ENCODE measurements at places on chromosomes 11 and 22.

DNA sequence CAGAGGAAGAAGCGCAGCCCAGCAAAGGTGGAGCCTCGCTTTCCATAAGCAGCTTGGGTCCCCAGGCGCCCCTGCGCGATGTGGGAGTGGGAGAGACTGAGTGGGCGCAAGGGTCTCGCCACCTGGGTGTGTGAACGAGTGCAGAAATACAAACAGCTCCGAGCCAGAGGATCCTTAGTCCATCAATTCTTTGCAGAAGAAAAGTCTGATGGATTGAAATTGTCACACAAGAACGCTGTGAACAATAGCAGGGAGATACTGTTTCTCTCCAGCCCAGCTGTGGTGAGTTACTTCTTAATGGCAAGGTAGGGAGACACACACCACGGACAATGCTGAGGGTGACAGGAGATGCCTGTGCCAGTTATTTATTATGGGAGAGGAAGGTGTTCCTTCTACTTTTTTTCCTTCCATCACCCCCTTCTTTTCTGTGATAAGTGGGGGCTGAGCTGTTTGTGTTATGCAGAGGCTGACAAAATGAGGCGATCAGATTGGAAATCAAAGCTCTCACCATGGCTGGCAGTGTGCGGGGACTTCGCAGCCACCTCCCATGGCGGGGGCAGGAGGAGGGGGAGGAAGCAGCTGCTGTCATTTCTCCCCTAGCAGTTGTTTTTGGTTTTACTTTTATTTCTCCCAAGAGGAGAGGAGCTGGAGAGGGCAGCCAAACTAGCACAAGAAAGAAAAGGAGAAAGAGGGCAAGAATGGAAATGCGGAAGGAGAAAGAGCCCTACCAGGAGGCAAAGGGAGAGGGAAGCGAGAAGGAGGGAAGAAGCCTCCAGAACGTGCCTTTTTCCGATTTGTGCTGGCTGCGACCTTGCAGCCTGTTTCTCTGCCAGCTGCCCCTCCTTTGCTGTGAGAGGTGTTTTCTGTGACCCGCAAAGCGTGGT lies 755.8 kb downstream of the NTM start:
- no peak for DNase-seq

- peak; percentile 71 for DNase-seq
Measured at GRCh38 chr11:117181586-117182550, 3.3 kb downstream of the SIDT2 start.

- no peak for DNase-seq
Measured at GRCh38 chr11:24634606-24635160, 137.8 kb downstream of the LUZP2 start.

DNA sequence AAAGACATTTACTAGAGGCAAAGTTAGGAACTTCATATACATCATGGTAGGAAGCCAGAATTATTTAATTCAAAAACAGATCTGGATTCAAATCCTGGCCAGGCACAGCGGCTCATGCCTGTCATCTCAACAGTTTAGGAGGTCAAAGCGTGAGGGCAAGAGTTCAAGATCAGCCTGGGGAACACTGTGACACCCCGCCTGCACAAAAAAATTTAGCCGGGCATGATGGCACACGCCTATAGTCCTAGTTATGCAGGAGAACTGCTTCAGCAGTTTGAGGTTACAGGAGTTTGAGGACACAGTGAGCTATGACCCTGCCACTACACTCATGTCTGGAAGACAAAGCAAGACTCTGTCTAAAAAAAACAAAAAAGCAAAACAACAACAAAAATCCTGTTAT lies 8.9 kb downstream of the MRTFA start:
- DNase-seq = no peak

- no peak for DNase-seq
Measured at GRCh38 chr11:134236834-134237556, 12.5 kb downstream of the VPS26B start.

DNA sequence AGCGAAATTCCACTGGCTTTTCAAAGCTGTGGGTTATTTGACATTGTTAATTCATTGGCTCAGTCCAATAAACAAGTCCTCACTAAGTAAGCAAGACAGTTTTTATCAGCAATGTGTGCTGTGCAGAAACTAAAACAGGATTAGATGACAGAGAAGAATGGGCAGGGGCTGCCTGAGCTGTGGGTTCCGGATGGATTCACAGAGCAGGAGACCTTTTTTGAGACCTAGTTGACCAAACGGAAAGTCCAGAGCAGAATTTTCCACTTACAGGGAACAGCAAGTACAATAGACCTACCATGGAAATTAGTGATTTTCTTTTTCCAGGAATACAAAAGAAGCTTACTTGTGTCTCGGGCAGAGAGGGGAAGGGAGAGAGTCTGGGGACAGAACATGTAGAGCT lies 5.2 kb upstream of the KDM4F start:
- DNase-seq = no peak

DNA sequence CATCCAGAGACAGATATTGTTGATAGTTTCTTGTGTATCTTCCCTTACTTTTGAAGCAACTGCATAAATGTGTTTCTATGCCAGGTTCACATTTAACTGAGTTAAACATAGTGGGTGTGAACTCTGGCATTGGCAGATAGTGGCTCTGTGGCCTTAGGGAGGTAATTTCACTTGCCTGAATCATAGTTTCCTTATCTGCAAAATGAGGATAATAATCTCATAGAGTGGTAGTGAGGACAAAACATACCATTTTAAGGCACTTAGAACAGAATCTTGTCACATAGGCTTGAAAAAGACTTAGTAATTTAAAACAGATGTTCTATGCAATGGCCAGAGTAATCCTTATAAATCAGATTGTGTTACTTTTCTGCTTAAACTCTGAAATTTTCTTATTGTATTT lies 56.4 kb upstream of the SYN3 start:
- no peak for DNase-seq

DNA sequence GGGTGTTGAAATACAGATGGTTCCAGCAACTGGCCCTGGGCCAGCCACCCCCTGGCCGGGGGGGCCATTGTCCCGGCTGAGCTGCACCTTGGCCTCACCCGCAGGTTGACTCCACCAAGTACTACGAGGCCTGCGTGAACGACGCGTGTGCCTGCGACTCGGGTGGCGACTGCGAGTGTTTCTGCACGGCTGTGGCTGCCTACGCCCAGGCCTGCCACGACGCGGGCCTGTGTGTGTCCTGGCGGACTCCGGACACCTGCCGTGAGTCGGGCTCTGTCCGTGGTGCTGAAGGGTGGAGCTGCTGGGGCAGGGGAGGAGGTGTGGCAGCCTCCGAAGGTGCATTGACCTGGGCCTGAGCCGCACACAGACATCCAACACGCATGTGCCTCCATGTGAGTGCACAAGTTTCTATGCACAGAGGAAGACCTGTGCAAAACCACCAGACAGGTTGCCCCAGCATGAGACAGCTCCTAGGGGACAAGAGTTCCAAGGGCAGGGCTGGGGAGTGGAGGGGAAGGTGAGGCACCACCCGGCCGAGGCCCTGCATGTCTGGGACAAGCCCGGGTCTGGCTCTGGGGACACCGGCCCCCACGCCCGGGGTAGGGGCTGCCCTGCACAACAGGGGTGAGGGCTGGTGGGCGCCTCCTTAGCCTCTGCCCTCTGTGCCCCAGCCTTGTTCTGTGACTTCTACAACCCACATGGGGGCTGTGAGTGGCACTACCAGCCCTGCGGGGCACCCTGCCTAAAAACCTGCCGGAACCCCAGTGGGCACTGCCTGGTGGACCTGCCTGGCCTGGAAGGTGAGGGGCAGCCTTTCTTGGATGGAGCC lies 16.1 kb downstream of the MUC5B start:
- no peak for DNase-seq

- no peak for DNase-seq
Measured at GRCh38 chr11:1195682-1196515, 27.0 kb upstream of the MUC5B start.

GRCh38 chr11:47177846-47178245 lies 1.2 kb upstream of the ARFGAP2 start:
- DNase-seq = no peak

- no peak for DNase-seq
Measured at GRCh38 chr11:47254386-47254785, 3.4 kb upstream of the NR1H3 start.

DNA sequence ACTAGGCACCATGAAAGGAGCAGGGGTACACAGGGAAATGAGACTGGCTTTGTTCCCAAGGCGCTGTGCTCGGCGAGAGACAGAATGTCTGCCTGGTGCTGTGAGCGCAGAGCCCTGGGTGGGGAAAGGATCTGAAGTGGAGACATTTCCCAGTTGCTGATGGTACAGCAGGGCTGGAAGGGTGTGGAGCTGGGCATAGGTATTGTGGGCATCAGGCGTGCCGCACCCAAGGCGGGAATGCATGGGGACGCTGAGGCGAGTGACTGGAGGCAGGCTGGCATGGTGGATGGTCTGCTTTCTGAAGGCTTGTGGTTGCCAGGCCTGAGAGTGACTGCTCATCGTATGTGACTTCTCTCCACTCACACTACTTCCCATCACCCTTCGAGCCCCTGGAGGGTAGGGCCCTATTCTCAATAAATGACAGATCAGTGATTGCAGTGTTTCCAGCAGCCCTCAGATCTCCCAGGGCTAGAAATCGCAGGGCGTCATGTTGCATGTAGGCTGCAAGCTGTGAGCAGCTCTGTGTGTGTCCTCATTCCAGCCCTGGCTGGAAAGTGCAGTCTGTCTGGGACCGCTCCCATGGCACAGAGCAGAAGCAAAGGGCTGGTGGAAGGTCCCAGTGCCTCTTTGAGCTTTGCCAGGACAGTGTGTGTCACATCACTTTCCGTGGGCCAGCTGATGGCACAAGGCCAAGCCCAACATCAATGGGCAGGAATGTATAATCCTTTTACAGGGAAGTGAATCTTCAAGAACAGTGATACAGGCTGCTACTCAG lies 67.7 kb downstream of the TBC1D22A start:
- DNase-seq = no peak

DNA sequence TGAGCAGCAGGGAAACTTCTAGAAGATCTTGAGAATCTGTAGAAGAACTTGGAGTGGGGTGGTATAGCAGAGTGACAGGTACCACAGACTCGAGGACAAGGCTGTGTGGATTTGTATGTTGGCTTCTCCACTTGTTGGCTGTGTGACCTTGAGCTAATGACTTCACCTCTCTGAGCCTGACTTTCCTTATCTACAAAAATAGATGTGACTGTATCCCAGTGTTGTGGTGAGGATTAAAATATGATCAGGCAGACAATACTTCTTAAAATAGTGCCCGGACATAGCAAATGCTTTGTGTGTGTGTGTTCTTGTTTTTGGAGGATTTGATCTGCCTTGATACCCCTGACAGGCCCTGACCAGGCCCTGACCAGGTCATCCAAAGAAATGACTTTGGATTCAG lies 40.8 kb downstream of the MYO18B start:
- no peak for DNase-seq

DNA sequence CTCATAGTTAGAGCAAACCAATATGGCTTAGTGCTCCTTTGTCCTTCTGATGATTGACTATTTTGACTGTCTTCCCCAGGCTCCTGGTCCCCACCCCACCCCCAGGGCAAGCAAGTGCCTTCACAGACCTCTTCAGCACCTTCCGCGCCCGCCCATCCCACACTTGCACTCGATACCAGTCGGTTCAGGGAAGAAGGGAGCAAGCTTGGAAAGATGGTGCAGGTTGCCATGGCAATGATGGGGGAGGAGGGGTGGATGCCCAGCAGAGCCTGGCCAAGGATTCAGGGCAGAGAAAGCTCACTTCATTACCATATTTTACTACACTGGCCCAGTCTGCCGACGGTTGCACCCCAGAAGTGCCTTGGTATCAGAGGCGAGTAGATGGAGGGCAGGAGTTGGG lies 2.2 kb downstream of the TMEM132A start:
- DNase-seq = no peak

- DNase-seq = peak; percentile 89
Measured at GRCh38 chr11:114058871-114059277, 637 bp upstream of the ZBTB16 start.

- no peak for DNase-seq
Measured at GRCh38 chr11:57480409-57481137, 20.2 kb downstream of the RTN4RL2 start.

Measured in mesenteric fat pad (tissue), 1 donor.